ENCODE measurements at places on chromosomes 4 and X.

GRCh38 chr4:56183344-56183959 lies 203.8 kb downstream of the AASDH start:
- no peak for DNase-seq

- no peak for DNase-seq
These were observed 52.1 kb downstream of the PSAPL1 start for GRCh38 chr4:7382634-7383014.

DNA sequence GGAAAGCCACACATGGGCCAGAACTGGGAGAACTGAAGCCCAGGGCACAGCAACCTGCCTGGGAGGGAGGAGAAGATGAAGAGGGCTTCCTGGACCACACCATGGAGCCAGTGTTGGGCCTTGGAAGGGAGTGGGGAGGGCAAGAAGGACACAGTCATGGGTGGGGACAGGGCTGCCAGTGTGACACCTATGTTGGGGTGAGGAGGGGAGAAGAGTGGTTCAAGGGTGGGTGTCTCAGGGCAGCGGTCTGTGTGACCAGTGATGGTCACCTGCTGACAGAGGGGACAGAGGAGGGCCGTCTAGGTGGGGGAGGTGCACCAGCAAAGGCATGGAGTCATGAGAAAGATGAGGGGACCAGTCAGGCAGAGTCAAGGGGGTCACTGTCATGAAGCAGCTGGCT lies 13.8 kb downstream of the MAGED2 start:
- no peak for DNase-seq

DNA sequence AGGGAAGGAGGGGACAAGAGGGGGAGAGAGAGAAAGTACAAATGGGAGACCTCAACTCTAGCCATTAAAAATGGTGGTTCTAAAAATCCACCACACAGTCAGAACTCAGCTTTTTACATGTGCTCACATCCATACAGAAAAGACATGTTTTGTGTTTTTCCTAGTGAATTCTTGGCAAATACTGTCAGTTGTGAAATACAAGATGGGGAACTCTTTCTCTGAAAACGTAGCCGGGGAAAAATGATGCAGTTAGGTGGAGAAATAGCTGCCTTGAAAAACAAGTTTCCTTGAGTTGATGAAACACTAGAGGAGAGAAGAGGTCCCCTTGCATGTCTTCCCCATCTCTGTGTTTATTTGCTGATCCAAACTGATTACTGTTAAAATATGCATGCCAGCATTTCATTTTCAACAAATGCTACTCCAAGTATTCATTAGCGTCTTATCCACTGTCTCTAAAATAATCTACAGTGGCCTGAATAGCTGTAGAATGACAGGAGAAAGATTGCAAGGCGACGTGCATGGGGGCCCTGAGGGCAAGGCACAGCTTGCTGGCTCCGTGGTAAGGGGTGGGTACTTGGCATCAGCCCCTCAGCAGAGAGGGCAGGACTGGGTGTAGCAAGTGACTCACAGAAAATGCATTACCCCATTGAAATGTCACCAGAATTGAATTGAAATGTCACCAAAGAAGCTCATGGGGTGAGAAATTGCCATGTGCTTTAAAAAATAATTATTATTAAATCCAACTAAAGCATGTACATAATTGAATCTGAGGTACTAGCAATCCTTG lies 48.1 kb upstream of the TBL1X start:
- DNase-seq: no peak

GRCh38 chr4:137532869-137533236 lies 559 bp upstream of the PCDH18 start:
- no peak for DNase-seq

DNA sequence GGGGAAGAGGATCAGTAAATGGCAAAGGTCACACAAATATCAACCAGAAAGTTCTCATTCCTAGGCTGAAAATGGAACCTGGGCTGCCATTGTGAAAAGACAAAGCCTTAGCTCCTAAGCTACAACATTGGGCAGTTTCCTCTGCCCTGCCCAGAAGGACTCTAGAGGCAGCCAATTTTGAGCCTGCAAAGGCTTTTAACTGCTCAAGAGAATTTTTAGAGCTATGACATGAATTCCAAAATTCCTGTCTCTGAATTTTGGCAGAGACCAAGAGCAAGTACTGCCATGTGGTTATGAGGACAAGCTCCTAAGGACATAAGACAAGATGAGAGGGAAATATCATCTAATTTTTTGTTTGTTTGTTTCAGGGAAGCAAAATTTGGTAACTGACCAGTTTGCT lies 29.6 kb upstream of the IGFBP7 start:
- no peak for DNase-seq

- DNase-seq: no peak
These were observed 323.3 kb downstream of the DCTD start for GRCh38 chr4:182593864-182594263.
